ENCODE measurements at places on chromosomes 4 and X.

- no peak for DNase-seq
These were observed 945.0 kb upstream of the INTU start for GRCh38 chr4:126687655-126688358.

GRCh38 chrX:135688137-135688536, 25.3 kb upstream of the CT45A1 start:
- DNase-seq = peak; percentile 3

- DNase-seq = no peak
These were observed 24.3 kb downstream of the PSAPL1 start for GRCh38 chr4:7410446-7410845.

DNA sequence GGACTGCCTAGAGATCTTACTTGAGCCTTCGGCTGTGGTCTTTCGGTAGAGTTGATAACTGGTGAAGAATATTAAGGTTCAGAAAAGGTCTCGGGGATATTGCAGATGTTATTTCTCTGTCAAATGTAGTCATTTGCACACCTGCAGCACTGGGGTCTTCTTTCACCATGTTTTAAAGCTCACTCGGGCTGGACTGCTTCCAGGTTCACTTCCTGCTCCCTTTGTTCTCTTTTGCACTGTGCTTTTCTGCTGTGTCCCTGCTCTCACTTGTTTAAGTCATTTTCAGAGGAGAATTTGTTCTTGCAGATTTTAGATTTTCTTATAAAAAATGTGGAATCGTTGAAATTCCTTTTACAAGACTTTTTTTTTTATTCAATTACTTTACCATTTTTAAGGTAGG, 68.5 kb downstream of the BMPR1B start:
- no peak for DNase-seq

DNA sequence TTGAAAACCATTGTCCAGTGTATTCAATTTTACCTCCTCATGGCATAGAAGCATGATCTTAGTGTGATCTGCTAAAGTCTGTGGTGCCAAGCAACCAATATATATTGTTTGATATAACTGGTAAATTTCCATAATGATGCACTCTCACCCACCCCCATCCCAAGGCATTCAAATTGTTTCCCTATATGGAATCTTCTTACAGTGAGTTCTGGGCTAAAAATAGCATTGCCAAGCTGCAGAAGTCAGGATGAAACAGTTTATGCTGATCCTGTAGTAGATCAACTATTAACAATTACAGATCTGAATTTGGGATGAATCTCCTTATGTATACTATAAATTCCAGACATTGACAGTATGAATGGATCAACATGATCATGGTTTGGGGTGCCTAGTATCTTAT, 20.9 kb downstream of the FGF13 start:
- no peak for DNase-seq

GRCh38 chrX:110588853-110589252, 206.8 kb downstream of the CHRDL1 start:
- no peak for DNase-seq

DNA sequence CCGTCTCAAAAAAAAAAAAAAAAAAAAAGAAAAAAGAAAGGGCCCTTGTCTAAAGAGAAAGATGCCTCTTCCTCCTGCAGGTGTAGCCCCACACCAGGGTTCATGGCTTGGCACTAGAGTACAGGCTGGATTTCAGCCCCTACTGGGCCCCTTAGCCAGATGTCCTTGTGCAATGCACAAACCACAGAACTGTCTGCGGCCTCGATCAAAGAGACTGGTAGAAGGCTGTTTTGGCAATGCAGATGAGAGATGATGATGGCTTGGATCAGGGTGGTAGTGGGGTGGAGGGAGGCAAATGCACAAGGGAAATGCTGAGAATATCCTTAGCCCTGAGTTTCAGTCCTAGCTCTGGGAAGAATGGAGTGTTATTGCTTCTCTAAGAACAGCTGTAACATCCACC, 26.5 kb upstream of the TSR2 start:
- DNase-seq = no peak

GRCh38 chr4:97142893-97143292, 1000.4 kb downstream of the STPG2 start:
- DNase-seq = no peak

GRCh38 chr4:159240046-159240445, 137.2 kb downstream of the RAPGEF2 start:
- no peak for DNase-seq

DNA sequence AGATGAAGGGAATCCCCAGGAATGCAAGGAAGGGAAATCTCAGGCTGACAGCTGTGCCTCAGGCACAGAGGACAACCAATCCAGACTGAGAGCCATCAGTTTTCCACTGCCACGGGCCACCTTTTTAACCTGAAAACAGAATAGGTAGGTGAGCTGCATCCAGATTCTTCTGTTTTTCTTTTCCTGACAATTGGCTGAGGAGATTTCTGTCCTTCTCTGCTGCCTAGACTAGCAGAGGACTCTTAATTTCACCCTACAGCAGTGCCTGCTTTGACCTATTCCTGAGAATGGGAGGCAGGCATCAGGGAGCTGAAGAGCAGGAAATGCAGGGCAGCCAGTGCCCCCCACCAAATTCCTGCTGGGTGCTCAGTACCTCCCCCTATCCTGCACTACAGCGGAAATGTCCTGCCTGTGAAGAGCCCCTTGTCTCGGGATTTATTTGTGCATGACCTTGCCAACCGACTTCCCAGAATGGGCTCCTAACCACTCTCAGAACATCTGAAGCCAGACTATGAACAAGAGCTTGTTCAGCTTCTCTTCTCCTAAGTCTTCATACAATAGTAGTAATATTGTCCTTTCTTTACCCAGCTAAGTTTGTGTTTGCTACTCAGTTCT, 65.1 kb downstream of the CASK start:
- DNase-seq = peak; percentile 2

- DNase-seq = no peak
These were observed 38.4 kb downstream of the METAP1 start for GRCh38 chr4:99033956-99034355.

DNA sequence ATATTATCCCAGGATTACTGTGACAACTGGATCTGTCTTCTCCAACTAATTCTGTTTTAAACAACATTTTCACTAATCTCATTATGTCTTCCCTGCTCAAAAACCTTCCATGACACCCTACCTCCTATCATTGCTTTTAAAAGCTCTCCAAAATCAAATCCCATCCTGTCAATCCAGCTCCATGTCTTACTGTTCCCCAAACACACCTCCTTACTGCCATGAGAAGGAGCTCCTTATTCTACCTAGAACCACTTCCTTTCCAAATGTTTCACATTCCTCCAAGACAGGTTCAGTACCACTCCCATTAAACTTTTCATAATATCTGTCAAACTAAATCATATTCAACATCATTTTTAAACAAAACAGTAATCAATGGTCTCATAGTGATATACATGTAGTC, 66.9 kb upstream of the WDR17 start:
- peak; percentile 48 for DNase-seq

DNA sequence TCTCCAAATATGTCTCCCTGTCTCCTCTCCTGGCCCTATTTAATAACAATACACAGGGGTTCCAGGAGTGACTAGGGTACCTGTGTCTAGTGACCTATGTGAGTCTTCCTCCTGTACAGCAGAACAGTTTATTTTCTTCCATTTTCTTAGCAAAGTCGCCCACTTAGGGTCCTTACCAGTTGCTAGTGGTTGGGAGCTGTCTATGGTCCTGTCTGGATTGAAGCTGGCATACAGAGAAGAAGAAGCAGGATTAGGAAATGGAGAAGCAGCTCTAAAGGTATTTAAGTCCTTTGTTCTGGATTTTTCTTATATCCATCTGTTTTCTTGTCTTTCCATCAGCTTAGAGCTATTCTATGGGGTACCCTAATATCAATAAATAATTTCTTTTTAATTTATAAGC, 587.1 kb upstream of the CPEB2 start:
- no peak for DNase-seq

DNA sequence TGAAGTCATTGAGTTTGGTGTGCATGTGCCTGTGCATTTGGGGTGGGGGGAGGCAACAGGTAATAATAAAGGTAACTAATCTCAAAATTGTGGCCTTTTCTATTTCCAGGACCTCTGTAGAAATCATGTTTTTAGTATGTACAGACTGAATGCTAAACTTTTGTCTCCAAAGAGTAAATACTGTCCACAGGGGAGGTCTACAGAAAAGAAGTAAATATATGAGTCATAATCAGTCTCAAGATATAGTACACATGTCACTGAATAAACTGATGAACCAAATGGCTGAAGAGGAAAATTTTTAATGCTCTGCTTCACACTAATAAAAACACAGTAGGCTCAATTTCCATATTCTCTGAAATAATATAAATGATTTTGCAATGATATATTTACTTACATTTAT, 440.4 kb upstream of the ZFP42 start:
- DNase-seq = no peak

GRCh38 chr4:39613093-39613656, 25.5 kb downstream of the SMIM14 start:
- no peak for DNase-seq

DNA sequence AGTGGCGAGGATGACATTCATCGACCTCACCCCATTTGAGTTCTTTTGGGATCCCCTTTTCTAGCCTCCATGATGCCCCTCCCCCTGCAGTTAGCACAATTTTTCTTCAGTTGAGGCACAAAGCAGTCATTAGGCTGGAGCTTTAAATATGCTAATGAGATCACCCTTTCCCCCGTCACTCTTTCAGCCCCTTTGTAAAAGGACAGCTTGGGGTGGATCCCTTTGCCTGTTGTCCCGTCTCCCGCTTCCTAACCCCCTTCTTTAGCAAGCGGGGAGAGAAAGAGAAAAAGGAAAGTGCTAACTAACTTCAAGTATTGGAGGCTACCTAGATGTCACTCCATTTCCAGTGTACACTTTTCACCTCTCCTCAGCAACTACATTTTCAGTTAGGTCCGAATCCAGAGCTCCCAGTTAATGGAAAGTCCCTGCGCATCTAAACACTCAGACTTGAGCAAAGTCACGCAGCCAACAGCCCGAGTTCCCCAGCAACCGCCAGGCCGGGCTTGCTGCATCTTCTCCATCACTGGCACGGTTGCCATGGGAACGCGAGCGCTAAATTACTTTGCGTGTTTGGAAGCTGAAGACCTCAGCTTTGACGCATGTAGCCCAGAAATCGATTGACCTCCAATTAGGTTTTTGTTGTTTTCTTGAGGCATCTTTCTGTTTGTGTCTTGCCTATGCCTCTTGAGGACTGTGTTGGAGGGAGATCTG, 76.8 kb downstream of the RTL5 start:
- DNase-seq = no peak

- DNase-seq = no peak
These were observed 118.3 kb upstream of the FRG1 start for GRCh38 chr4:189822326-189822725.

DNA sequence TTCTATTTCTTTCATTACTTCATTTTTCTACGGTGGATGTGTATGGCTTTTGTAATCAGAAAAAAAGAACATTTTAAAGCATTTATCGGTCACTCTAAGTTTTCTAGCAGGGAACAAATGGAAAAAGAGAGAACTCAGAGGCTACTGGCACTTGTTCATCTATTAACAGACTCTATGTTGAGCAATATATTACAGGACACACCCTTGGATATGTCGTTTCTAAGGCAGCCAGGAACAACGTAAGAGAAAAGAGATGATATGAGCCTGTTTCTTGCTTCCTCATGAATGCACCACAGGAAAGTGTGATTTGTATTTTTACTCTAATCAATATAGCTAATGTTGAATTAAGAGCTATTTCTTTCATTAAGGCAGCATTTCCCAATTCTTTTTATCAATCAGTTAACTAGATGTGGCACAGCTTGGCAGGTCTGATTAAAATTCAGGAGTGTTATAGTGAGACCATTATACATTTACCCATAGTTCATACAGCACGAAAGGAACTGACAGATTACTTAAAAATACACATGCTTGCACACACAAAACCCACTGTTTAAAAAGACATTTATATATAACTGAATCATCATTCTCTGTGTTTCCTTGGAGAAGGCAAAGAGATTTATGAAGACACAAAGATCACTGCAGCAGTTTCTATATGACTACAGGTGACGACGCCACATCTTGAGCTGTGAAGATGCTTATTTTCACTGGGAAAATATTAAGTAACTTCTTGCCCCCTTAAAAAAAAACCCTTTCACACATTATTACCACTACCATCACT, 13.0 kb downstream of the RAB9B start:
- no peak for DNase-seq

GRCh38 chrX:119325456-119325855, 73.7 kb upstream of the SLC25A43 start:
- DNase-seq = peak; percentile 35

GRCh38 chr4:836750-837301, 10.9 kb upstream of the CPLX1 start:
- no peak for DNase-seq

DNA sequence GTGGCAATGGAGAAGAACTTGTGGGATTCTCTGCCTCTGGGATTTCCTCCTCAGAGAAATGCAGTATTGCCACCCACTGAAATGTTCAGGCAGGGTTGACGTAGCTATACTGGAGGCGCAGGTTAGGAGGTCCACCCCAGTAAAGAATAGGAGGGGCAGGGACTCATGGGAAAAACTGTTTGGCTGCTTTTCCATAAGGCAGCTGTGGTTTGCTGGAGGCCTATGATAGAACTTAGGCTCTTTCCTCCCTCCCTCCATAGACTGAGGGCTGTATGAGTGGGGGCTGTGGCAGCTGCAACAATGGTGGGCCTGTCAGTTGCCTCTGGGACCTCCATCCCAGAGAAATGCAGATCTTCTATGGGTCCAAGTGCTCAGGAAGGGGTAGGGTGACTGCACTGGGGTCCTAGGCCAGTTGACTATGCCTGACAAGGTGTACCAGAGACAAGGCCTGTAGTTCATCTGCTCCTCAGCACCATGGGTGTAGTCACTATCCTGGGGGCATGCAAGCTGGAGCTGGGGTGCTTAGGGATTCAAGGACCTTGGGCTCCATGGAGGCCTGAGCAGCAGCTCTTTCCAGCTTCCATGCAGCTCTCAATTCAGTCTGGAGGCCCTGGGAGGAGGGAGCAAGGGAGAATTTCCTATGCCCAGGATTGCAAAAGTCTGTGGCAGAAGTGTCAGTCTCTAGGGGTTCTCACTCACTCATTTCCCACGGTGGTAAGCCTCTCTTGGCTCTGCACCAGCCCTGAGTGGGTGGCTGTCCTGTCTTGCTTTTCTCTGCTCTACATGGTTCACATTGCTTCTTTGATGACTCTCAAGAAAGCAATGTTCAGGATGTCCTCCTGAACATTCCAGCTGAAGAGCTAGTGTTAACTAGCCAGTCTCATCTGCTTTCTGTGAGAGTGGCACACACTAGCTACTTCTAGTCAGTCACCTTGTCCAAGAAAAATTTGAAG, 353.0 kb downstream of the IDS start:
- DNase-seq = no peak

DNA sequence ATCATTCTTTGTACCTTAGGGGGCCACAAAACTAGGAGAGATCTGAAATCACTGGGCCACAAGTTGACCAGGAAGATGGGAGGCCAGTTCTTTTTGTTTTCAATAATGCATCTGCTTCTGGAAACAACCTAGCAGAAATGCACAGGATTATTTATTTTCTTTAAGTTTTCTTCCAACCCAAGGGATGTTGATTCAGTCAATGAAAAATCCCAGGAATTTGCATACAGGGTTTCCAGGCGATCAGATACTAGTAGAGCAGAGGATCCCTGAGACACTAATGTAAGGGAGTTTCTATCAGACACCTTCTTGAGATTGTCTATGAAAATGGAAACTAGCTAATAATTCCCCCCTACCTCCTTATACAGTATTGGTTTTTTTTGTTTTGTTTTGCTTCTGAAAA, 7.4 kb downstream of the ATOH1 start:
- DNase-seq = no peak

All from NT2/D1 (cell line).